Right atrium auricular region (tissue), 2 donors: ENCODE measurements at places on chromosomes 6 and 20. TPM values are rescaled to one million over a fixed set of nuclear protein-coding genes. Genes with fewer than 3 reads are reported as not detected.

GRCh38 chr20:47102629-47103028 is 208.0 kb downstream of the EYA2 start:
- no peaks in the 10 kb centered on the region for H3K27me3 ChIP-seq
- DNase-seq = peak; percentile 56
- no peaks in the 10 kb centered on the region for H3K36me3 ChIP-seq
- no peak overlapping the region for H3K27ac ChIP-seq

DNA sequence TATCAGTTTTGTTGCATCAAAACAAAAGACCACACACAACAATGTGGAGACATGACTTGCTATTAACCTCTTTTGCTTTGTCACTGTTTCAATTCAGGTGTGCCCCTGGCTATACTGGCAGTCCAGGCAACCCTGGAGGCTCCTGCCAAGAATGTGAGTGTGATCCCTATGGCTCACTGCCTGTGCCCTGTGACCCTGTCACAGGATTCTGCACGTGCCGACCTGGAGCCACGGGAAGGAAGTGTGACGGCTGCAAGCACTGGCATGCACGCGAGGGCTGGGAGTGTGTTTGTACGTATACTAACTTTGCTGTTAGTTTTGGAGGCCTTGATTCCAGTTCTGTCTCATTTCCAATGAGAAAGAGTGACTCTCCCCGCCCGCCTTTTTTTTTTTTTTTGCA is 356.9 kb downstream of the ARHGAP18 start:
- DNase-seq = no peak
- H3K27ac ChIP-seq = peak overlapping the region; percentile 37
- H3K4me1 ChIP-seq = peaks cover 26% of the 10 kb centered on the region
- H3K4me3 ChIP-seq = no peak overlapping the region

ARMH2 gene
- total RNA-seq = not detected

DNA sequence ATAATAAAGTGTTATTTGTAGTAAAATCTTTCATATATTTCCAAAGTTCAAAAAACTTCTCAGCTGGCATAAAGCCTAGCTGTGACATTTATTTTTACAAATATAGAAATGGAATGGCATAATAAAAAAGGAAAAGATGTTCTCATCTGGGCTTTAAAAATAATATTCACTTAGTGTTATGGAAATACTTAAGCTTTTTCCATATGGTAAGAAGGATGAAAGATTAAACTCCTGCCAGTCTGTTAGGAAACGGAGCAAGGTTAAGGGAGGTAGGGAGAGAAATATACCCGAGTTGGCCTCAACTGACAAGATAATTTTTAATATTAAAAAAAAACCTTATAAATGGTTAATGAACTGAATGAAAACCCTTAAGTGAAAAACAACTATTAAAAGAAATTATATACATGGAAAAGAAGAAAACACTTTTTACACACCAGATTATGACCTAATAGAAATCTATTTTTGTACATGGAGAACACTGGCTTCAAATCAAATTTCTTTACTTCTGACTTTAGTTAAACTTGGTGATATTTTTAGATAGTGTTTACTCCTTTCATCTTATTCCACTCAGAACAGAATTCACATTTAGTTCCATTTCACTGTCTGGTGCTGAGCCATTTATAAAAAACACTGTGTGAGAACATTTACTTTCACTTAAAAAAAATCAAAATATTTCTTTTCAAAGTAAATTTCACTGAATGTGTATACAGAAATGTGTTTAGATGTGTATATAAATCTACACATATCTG is 137.0 kb downstream of the DST start:
- peaks cover 43% of the 10 kb centered on the region for H3K36me3 ChIP-seq
- H3K27me3 ChIP-seq = no peaks in the 10 kb centered on the region
- no peak for DNase-seq
- H3K4me1 ChIP-seq = no peaks in the 10 kb centered on the region

DNA sequence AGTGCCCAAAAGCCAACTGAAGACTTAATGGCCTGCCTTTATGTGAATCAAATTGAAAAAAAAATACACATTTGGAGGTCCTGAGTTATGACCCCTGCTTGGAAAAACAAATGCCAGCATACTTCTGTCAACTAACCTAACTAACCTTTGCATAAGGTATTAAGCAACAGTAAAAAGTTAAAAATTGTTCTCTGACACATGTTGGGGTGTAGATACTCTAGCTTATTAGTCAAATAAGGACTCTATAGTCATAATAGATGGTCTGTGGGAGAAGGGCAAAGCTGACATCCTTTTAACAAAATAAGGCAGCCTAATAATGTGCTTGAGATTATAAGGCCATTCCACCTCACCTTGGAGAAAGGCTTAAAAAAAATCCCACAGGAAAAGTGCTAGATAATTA is 140.5 kb downstream of the HIVEP2 start:
- H3K27ac ChIP-seq = no peak overlapping the region
- H3K4me3 ChIP-seq = no peak overlapping the region
- no peaks in the 10 kb centered on the region for H3K27me3 ChIP-seq
- DNase-seq = no peak

TGM3 gene
- not detected for total RNA-seq

LZTS3 gene
- 25.9 TPM for total RNA-seq

CD24 gene
- total RNA-seq = 0.41 TPM

GRCh38 chr6:154408891-154409500 is 52.4 kb upstream of the IPCEF1 start:
- H3K27ac ChIP-seq = peak overlapping the region; percentile 44
- no peak for DNase-seq

- no peak overlapping the region for H3K27ac ChIP-seq
- H3K4me3 ChIP-seq = no peak overlapping the region
- H3K4me1 ChIP-seq = no peaks in the 10 kb centered on the region
- no peaks in the 10 kb centered on the region for H3K27me3 ChIP-seq
- no peak for DNase-seq
- H3K36me3 ChIP-seq = no peaks in the 10 kb centered on the region
Observed at GRCh38 chr6:149153693-149154092, 163.8 kb upstream of the TAB2 start.

- DNase-seq = no peak
- H3K27me3 ChIP-seq = no peaks in the 10 kb centered on the region
- H3K4me1 ChIP-seq = no peaks in the 10 kb centered on the region
Observed at GRCh38 chr6:148762231-148762630, 15.4 kb downstream of the UST start.

GRCh38 chr6:86193821-86194220 is 551.1 kb upstream of the SYNCRIP start:
- H3K4me3 ChIP-seq = no peak overlapping the region
- no peak for DNase-seq
- H3K36me3 ChIP-seq = no peaks in the 10 kb centered on the region

- no peaks in the 10 kb centered on the region for H3K36me3 ChIP-seq
- H3K27me3 ChIP-seq = no peaks in the 10 kb centered on the region
- no peak overlapping the region for H3K4me3 ChIP-seq
- no peak overlapping the region for H3K27ac ChIP-seq
- no peaks in the 10 kb centered on the region for H3K4me1 ChIP-seq
- DNase-seq = no peak
Observed at GRCh38 chr6:166104107-166104506, 63.5 kb downstream of the TBXT start.

HS3ST5 gene
- not detected for total RNA-seq

DNA sequence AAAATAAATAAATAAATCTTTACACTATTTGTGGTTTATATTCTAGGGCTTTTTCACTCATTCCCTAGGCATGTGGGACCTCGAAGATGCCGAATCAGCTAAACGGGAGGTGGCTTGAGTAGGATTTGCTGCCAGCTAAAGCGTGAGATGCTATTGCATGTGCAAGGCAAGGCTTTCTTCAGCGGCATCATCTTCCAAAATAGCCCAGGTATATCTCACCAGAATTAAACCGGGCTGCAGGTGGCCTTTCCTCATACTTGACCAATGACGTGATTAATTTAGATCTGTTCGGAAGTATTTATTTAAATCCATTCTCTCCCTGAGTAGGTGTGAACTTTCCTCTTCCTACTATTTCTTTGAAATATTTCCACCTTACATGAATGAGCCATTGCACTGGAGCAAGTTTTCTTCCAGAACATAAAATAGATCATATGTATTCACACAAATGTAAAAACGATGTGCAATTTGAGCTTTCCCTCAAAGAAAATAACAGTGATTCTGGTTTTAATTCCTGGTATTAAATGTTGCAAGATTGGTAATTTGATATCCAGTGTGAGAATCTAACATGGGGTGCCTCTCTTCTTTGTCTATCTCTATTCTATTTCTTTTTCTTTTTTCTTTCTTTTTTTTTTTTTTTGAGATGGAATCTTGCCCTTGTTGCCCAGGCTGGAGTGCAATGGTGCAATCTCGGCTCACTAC is 24.3 kb upstream of the ZNF217 start:
- DNase-seq = peak; percentile 38
- H3K4me1 ChIP-seq = no peaks in the 10 kb centered on the region
- no peaks in the 10 kb centered on the region for H3K36me3 ChIP-seq
- H3K4me3 ChIP-seq = no peak overlapping the region
- H3K27ac ChIP-seq = no peak overlapping the region

DNA sequence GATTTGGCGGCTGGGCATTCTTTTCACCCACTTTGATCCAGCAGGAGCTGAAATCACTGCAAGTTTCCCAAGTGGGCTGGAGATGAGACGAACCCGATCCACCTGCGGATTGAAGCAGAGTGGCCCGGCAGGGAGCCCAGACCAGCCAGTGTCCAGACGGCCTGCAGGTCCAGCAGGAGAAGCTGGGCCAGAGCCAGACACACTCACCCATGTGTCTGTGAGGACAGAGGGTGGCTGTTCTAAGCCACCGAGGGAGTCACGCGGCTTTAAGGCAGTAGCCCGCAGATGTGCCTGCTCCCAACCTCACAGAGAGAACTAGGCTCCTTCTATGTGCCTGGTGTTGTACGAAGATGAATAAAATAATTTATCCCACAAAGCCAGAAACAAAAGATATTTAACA is 200.7 kb downstream of the WDR27 start:
- no peaks in the 10 kb centered on the region for H3K27me3 ChIP-seq
- no peak overlapping the region for H3K4me3 ChIP-seq
- H3K4me1 ChIP-seq = no peaks in the 10 kb centered on the region

CRIP3 gene
- not detected for total RNA-seq

DNA sequence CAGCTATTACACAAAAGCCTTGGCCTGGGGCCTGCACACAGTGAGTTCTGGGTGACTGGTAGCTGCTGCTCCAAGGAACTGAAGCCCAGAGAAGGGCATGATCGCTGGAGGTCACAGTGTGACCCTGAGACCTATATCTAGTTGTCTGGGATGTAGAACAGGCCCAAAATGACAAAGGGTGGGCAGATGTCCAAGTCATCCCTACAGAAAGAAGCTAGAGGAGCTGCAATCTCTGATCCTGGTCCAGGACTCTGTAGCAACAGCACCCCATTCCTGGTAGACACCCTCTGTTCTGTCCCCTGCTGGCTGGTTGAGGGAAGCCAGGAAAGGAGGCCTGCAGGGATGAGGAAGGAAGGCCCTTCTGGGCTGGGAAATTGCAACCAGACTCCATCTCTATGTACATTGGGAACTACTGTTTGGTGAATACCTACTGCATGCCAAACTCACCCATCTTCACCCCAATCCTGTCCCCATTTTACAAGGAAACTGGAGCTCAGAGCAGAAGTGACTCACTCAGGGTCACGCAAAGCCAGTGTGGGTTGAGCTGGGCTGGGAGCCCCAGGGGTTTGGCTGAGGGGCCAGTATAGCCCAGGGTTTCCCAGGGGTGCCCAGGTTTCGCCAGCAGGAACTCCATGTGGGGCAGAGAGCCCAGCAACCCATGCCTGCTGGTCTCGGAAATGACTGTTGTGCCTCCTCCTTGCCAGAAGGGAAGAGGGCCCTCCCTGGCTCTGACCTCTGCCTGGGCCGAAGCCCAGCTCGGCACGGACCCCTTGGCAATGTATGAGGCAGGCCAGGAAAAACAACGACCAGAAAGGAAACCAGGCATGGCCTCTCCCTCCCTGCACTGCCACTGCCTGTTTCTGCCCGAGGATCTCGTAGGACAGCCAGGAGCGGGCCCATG is 44.9 kb upstream of the TLDC2 start:
- peaks cover 79% of the 10 kb centered on the region for H3K4me1 ChIP-seq
- peaks cover 17% of the 10 kb centered on the region for H3K36me3 ChIP-seq
- peak overlapping the region; percentile 83 for H3K27ac ChIP-seq
- DNase-seq = peak; percentile 84
- no peak overlapping the region for H3K4me3 ChIP-seq
- no peaks in the 10 kb centered on the region for H3K27me3 ChIP-seq

TSPYL1 gene
- 79.3 TPM for total RNA-seq

- no peaks in the 10 kb centered on the region for H3K4me1 ChIP-seq
- H3K27ac ChIP-seq = no peak overlapping the region
- H3K36me3 ChIP-seq = no peaks in the 10 kb centered on the region
- DNase-seq = no peak
- H3K4me3 ChIP-seq = no peak overlapping the region
Observed at GRCh38 chr6:139577763-139578604, 203.5 kb upstream of the CITED2 start.

GRCh38 chr6:36753671-36754405 is 56.2 kb downstream of the RAB44 start:
- no peaks in the 10 kb centered on the region for H3K27me3 ChIP-seq
- no peak for DNase-seq
- H3K4me3 ChIP-seq = no peak overlapping the region
- no peaks in the 10 kb centered on the region for H3K36me3 ChIP-seq
- H3K27ac ChIP-seq = no peak overlapping the region

HNF4A gene
- total RNA-seq = not detected

ASXL1 gene
- 30.5 TPM for total RNA-seq

GRCh38 chr6:148793721-148794120 is 46.9 kb downstream of the UST start:
- H3K27ac ChIP-seq = no peak overlapping the region
- H3K4me1 ChIP-seq = no peaks in the 10 kb centered on the region
- no peak for DNase-seq
- no peaks in the 10 kb centered on the region for H3K36me3 ChIP-seq
- H3K27me3 ChIP-seq = no peaks in the 10 kb centered on the region
- no peak overlapping the region for H3K4me3 ChIP-seq

- no peak for DNase-seq
- H3K36me3 ChIP-seq = no peaks in the 10 kb centered on the region
- no peaks in the 10 kb centered on the region for H3K4me1 ChIP-seq
- no peaks in the 10 kb centered on the region for H3K27me3 ChIP-seq
- peak overlapping the region; percentile 84 for H3K27ac ChIP-seq
Observed at GRCh38 chr6:30060606-30061091, 416 bp upstream of the POLR1H start.

MMUT gene
- 11.9 TPM for total RNA-seq

C20orf144 gene
- total RNA-seq = not detected

- no peak overlapping the region for H3K4me3 ChIP-seq
- no peak overlapping the region for H3K27ac ChIP-seq
- DNase-seq = no peak
- H3K36me3 ChIP-seq = no peaks in the 10 kb centered on the region
- peaks cover 17% of the 10 kb centered on the region for H3K4me1 ChIP-seq
Observed at GRCh38 chr20:6702144-6702543, 65.3 kb upstream of the BMP2 start.

DNA sequence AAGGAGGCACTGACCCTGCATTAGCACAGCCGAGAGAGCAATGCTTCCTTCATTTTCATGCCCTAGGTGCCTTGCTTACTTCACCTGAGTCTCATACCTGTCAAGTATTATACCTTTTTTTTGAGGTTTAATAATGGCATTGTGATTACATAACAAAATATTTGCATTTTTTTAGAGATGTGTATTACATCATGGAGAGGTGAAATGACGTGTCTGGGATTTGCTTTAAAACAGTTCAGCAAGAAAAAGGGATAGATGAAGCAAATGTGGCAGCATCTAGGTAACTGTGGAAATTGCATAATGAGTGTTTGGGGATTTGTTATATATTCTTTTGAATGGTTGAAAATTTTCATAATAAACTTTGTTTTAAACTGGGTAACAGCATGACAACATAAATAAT is 48.9 kb downstream of the NKX2-2 start:
- no peaks in the 10 kb centered on the region for H3K27me3 ChIP-seq
- no peaks in the 10 kb centered on the region for H3K36me3 ChIP-seq
- no peaks in the 10 kb centered on the region for H3K4me1 ChIP-seq

CST4 gene
- total RNA-seq = not detected
